ENCODE measurements at places on chromosomes 7 and 10.
A peak's percentile ranks its signal among the peaks of the same experiment; 100 is the strongest.

DNA sequence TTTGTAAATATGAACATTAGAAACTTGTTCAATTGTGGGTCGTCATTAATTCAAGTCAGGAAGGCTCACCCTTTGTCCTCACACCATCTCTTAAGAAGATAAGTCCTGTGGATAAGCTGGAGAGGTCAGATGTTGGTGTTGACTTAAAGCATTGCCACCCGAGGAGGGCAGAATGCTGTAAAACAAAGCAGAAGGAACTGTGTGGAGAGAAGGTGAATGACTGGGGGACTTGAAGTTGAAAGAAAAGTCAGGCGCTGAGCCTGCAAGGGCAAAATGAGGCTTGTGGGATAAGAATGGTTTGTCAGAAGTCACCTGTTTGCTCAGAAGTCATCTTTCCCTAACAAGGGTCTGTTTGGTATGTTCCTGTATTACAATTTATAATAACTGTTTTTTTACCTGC, 9.1 kb downstream of the RPA3 start:
- DNase-seq, result no peak

GRCh38 chr7:81669476-81670105, 100.3 kb downstream of the HGF start:
- DNase-seq, result no peak

- no peak for DNase-seq
Measured at GRCh38 chr10:83536426-83536825, 602.9 kb upstream of the GHITM start.

DNA sequence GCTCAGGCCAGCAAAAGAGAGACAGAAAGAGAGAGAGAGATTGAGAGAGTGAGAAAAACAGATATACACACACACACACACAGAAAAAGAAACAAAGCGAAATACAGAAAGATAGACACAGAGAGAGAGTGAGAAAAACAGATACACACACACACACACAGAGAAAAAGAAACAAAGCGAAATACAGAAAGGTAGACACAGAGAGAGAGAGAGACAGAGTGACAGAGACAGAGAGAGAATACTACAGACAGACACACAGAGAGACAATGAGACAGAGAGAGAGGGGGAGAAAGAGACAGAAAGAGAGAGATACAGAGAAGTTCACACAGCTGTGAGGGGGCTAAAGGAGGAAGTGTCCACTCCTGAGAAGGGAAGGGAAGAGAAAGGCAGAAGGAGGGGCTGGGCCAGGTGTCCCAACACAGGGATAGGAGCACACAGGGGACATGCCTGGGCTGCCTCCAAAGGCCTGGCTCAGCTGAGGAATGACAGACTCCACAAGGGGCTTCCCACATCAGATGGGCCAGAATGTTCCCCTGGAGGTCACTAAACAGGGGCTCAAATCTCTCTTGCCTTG, 4.3 kb downstream of the GCK start:
- no peak for DNase-seq

DNA sequence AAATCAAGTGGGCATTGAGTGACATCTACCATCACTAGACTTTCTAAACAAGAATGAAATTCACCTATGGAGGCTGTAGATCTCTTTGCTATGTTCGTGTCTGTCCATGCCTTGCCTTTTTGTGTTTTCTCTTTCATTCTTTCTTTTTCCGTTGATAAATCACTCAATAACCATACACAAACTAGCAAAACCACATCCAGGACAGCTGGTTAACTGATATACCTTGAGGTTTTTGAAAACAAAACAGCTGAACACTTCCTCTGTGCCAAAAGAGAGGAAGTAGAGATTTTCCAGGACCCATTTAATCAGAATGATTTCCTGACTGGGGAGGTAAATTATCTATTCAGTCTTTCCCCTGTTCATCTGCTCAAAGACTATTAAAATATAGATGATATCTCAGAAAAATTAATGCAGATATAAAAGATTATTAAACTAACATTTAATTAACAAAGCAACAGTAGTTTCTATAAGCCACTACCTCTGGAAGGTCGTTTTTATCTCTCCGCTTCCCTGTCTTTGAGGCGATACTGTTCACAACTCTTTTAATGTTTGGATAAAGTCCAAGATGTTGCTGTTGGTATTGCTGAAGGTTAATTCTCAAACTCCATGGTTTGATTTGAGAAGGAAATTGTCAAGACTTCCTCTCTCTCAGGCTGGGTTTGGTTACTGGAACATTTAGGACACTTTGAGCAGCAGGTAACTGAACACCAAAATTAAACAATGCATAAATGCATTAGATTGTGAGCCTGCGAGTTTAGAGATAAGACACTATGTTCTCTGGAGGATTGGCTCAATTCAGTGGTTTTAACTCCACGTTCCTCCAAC, 24.4 kb upstream of the C10orf67 start:
- DNase-seq, result peak; percentile 85
